ENCODE measurements at places on chromosomes 2 and 18.

- DNase-seq, result no peak
Measured at GRCh38 chr2:181074457-181074856, 94.1 kb downstream of the UBE2E3 start.

GRCh38 chr18:12258719-12259705 lies 4.9 kb downstream of the CIDEA start:
- DNase-seq, result no peak

DNA sequence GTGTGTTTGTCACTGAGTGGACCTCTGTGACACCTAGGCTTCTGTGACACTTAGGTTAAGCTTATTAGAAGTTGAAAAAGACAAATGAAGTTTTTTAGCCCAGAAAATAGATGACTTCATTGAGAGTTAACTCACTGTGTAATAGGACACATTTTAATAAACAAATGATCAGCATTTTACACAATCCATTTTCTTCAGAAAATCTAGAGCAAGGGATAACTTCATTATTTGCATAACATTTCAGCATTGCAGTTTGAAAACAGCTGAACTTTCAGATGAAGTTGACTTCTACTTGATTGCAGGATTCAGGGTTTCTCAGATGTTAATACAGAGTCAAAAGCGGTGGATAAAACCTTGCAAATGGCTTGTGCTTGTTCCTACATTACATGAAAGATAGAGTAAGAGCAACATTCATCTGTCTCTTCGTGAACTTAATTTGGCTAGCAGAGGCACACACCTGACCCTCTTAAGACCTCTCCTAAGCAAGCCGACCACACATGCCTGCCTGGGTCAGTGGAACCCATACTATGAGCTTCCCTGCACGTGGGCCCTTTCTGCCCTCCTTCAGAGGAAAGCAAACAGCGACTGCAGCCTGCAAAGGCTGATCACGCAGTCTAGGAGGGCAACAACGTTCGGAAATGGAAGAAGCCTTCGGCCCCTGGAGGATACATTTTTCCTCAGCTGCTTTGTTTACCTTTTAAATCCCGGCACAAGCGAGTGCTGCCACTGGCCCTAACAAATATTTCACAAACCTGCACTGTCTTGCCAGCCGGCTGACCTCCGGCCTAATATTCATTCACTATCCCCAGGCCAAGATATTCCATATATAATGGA lies 16.6 kb downstream of the ITGB1BP1 start:
- DNase-seq, result no peak

DNA sequence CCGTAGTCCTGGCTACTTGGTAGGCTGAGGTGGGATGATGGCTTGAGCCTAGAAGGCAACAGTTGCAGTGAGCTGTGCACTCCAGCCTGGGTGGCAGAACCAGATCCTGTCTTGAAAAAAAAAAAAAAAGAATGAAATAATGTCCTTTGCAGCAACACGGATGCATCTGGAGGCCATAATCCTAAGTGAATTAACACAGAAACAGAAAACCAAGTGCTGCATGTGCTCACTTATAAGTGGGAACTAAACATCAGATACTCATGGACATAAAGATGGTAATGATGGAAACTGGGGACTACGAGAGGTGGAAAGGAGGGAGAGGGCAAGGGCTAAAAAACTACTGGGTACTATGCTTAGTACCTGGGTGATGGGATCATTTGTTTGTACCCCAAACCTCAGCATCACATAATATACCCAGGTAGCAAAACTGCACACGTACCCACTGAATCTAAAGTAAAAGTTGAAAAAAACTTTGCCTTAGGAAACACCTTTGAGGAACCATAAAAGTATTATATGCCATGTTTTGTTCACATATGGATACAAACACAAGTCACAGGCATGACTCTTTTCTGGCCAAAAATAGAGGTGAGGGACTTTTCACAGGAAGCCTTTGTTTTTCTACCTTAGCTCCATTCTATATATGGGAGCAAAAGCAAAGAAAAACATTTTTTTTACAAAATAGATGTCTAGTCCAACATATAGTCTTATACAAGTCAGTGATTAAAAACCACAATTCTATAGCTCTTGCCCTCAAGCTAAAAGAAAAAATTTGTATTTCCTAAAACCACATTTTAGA lies 36.6 kb downstream of the GPR155 start:
- DNase-seq, result no peak

GRCh38 chr2:147904051-147904450 lies 59.2 kb downstream of the ACVR2A start:
- no peak for DNase-seq

DNA sequence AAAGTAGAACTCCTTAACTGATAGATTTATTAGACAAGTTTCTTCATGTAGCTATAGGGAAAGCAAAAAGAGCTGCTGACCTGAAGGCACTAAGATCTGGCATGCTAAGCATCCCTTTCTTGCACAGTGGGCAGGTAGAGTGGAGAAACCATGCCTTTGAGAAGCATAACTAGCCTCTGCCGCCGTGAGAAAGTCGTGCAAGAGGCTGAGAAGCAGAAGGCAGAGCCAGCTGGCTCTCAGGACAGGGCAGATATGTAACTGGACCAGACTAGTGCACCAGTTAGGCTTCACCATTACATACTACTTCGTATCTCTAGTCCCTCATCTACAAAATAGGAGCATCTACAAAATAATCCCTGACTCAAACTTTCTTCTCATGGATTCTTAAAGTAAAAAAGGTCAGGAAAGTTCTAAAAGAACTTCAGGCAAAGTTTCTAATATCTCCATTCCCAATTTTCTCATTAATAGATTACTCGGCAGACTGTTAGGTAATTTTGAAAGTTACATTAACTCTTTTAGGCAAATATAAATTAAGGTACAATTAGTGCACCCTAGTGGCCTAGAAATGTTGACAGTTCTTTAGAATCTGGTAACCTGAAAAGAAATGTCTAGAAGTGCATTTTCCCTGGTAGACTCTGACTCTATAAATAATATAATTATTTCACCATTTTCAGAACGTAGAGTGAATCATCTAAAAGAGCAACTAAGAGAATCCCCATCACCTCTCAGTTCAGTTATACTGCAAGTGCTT lies 10.3 kb downstream of the ERBB4 start:
- DNase-seq, result no peak
